Spinal cord (tissue), 10 donors: ENCODE measurements at places on chromosomes 1 and 21. TPM values are rescaled to one million over a fixed set of nuclear protein-coding genes. Genes with fewer than 3 reads are reported as not detected.
A peak's percentile ranks its signal among the peaks of the same experiment; 100 is the strongest.

- DNase-seq, result peak; percentile 76
Measured at GRCh38 chr1:235883261-235883927, 16.7 kb upstream of the LYST start.

GRCh38 chr21:35616090-35616489 lies 444.2 kb downstream of the SETD4 start:
- no peak for DNase-seq

- no peak for DNase-seq
Measured at GRCh38 chr1:17946434-17946833, 161.2 kb upstream of the IGSF21 start.

GRCh38 chr1:45403298-45403697 lies 63.1 kb upstream of the MUTYH start:
- no peak for DNase-seq

GRCh38 chr1:81800695-81801650 lies at the start of gene ADGRL2:
ADGRL2 (plus strand) TSS chr1:81800934; CDS start chr1:81836985, 36,051 bp downstream.
- peak; percentile 96 for DNase-seq

DNA sequence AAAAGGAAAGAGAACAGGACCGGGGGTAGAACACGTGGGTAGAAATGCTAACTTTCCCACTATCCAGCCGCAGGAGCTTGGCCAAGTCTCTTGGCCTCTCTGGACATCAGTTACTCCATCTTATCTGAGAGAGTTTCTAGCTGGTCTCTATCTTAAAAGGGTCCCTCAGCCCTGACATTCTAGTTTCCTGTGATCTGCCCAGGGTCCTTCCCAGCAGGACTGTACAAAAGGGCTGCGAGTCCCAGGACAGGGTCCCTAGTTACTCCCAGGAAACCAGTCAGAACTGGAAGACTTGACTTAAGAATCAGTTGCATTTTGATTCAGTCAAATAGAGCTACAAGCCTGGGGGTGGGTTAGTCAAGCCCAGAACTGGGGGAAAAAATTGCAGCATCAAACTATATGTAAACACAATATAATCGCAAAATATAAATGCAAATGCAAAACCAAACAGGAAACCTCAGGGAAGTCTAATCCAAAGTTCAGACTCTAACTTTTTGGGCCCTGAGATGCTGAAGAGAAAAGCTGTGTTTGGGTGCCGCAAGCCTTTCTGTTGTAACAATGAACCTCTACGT lies 2.9 kb downstream of the ASAP3 start:
- DNase-seq, result no peak

- DNase-seq, result no peak
Measured at GRCh38 chr1:93111561-93111960, 32.5 kb downstream of the MTF2 start.

GRCh38 chr1:23524716-23525401 lies 6.2 kb downstream of the E2F2 start:
- peak; percentile 46 for DNase-seq

DNA sequence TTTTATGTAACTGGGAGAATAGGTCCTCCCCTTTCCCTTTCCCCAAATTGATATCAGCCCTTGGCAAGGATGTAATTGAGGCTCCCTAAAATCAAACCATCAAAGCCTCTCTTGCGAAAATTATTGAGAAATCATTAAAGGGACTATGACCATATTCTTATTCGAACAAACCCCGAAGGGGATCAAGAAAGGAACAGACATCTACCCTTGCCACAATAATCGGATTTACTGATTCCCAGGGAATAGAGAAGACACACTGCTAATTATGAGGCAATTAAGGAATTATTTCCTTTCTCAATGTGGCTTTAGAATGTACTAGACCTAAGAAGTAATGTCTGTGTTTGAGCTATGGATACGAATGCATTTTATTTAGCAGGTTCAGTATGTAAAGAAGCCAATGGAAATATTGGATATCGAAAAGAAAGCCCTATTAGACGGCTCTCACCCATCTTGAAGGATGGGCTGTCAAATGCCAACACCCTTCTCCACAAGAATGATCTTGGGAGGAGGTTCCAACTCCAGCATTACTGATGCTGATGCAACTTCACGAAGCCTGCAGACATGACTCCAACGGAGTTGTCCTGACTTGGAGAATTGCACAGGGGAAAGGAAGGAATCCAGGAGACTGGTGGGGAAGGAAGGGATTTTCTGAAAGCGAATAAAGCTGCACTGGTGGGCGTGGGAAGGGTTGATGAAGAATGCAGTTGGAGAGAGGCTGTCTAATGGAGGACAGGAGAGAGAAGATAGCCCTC lies 11.6 kb upstream of the PTPRF start:
- DNase-seq, result no peak

DNA sequence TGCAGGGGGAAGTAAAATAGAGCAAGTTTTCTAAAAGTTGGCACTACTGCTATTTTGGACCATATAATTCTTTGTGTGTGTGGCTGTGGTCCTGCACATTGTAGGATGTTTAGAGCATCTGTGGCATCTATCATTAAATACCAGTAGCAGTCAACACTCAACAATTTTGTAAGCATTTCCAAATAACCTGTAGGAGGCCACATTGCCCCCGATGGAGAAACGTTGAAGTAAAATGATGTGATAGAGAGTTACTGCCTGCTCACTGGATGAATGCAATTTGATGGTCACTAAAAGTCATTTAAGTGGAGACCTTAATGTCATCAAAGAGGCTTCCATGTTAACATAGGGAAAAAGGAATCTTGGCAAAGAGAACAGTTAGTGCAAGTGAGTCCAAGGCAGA lies 560.8 kb downstream of the NEGR1 start:
- no peak for DNase-seq

GRCh38 chr1:50343323-50343722 lies 79.9 kb downstream of the DMRTA2 start:
- DNase-seq, result no peak

DNA sequence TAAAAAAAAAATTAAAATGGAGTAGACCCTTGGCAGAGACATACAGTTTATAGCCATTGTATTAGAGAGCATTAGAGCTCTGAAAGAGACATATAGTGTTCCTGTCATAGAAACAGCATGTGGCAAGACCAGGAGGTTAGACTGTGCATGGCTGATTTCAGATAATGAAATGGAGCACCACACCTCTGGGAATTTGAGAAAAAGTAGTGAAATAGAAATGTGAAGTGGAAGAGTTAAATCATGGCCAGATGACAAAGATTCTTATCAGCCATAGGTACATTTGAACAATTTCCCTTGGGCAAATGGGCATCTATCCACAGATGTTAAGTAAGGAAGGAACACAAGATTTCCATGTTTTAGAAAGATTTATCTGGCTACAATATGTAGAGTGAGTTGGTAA lies 1083.1 kb downstream of the PLA2G4A start:
- DNase-seq, result no peak

DNA sequence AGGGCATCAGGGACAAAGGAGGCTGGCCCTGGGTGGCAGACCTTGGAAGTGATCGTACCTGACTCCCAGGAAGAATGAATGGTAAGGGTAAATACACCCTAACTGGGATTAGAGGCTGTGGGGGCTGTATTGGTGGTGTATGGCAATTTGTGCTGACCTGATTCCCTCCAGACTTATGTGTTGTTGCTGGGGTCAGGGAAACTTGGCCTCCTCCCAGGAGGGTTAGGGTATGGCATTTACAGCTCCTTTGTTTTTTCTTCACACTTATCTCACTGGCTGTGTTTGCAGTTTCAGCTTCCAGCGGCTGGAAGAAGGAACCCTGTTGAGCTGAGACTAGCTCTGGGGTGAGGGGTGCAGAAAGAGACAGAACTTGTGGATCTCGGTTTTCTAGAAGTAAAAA lies 8.2 kb downstream of the VANGL1 start:
- no peak for DNase-seq

DNA sequence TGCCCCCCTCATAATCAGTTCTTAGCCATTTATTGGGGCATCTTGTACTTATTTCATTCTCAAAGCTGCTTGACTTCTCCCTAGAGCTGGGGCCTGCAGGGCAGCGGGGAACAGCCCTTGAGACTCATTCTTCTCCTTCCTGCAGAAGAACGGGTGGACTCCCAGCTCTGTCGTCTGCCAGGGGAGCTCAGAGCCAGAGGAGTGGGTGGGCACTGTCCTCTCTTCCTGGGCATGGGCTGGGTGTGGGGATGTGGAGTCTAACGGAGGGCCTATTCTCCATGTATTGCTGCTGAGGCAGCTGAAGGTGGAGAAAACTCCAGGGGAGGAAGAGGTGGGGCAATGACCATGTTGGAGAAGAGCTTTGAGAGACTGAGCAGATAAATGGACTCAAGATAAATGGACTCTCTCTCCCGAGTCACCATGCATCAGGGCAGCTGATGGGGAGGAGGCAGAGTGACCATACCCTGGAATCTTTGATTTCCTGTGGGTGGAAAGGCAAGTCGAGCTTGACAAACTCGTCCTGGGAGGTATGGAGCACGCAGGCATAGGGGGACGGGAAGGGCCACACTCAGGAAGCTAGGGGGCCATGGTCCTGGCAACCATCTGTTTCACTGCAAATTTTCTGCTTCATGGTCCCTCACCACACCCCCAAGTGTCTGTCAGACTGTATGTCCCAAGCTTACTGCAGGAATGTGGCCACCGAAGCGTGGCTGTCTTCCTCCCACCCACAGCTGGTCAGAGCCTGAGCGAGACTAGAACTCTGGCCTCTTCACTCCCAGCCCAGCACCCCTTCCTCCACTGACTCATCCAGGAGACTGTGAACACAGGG lies 56.9 kb upstream of the ATP2B4 start:
- no peak for DNase-seq

GRCh38 chr21:20276954-20277353 lies 721.3 kb upstream of the NCAM2 start:
- no peak for DNase-seq

- DNase-seq, result peak; percentile 35
Measured at GRCh38 chr1:154434346-154435085, 29.4 kb downstream of the IL6R start.

DNA sequence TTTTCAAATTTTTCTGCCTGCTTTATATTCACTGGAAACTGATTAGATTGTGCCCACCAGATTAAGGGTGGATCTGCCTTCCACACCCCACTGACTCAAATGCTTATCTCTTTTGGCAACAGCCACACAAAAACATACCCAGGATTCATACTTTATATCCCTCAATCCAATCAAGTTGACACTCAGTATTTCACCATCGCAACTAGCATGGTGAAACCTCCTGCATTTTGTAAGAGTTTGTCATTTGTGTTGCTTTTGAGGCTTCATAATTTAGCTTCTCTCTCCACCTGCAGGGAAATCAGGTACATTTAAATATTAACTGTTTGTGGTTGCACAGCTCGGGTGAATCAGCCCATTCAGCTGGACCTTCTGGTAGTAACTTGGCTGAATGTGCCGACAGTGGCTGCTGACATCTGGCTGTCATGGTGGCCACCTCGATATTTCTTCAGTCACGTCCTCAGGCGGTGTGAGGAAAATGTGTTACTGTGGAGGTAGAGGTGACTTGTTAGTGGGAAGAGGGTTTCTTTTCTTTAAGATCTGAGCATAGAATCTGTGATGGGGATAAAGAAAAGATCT lies 224.0 kb downstream of the PTBP2 start:
- DNase-seq, result no peak

GRCh38 chr1:214966346-214966745 lies 116.2 kb upstream of the KCNK2 start:
- DNase-seq, result peak; percentile 74

- DNase-seq, result no peak
Measured at GRCh38 chr1:173062150-173062938, 11.6 kb upstream of the TNFSF18 start.

DNA sequence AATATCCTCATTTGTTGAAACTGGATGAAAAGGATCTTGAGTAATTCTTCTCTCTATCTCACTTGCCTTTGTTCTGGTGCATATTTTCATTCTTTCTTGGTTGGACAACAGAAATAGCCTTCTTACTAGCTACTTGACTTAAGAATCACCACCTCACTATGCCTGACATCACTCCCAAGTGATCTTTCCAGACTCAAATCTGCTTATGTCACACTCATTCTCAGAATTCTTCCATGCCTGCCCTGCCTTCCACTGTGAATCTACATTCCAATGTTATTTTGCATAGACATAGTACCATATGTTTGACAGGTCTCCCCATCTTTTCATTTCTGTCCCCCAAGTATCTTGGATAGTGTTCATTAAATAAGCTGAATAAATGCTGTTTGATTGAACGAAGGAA lies 78.5 kb upstream of the DPYD start:
- DNase-seq, result no peak

- no peak for DNase-seq
Measured at GRCh38 chr1:223726380-223727001, 14.2 kb downstream of the CAPN2 start.

GRCh38 chr1:97489834-97490233 lies 431.0 kb downstream of the DPYD start:
- DNase-seq, result no peak

DNA sequence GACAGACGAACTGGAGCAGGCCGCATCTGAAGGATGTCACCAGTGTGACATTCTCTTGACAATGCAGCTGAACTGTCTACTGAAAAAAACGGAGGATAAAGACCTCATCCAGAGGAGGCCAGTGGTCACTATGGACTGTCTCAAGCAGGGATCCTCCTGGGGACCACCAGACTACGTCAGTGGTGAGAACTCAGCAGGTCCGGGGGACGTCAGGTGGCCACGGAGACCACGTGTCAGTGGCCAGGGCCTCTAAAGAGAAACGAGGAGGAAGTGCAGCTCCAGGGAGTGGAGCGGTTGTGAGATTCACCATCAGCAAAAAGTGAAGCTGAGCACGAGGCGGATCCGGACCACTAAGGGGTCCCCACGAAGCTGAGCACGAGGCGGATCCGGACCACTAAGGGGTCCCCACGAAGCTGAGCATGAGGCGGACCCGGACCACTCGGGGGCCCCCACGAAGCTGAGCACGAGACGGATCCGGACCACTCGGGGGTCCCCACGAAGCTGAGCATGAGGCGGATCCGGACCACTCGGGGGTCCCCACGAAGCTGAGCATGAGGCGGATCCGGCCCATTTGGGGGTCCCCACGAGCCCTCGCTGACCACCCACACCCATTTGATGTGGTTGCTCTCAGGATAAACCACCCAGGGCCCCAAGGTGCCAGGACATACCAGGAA lies 13.5 kb upstream of the TMEM240 start:
- no peak for DNase-seq

DNA sequence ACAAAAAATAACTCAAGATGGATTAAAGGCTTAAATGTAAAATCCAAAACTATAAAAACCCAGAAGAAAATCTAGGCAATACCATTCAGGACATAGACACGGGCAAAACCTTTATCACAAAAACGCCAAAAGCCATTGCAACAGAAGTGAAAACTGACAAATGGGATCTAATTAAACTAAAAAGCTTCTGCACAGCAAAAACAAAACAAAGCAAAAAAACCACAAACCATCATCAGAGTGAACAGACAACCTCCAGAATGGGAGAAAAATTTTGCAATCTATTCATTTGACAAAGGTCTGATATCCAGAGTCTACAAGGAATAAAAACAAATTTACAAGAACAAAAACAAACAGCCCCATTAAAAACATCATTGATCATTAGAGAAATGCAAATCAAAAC lies 4.5 kb upstream of the PGBD2 start:
- DNase-seq, result no peak

Gene PTPN14
- total RNA-seq, result 16.3 TPM

Gene AVPR1B
- 0.50 TPM for total RNA-seq

Gene EXOC8
- 26.9 TPM for total RNA-seq

Gene MIXL1
- 0.22 TPM for total RNA-seq

Gene MAP3K7CL
- total RNA-seq, result 4.8 TPM

Gene COL6A2
- 466 TPM for total RNA-seq

Gene TMEM82
- total RNA-seq, result not detected

Gene OR2L3
- total RNA-seq, result 0.79 TPM

Gene LCA5L
- 4.3 TPM for total RNA-seq

Gene SPRR2E
- total RNA-seq, result not detected

Gene CD34
- 13.4 TPM for total RNA-seq

Gene ALG14
- total RNA-seq, result 7.2 TPM

Gene PMVK
- 10.6 TPM for total RNA-seq

Gene SAMD11
- total RNA-seq, result 12.0 TPM

Gene C1QB
- total RNA-seq, result 44.5 TPM

Gene ALDH4A1
- 13.7 TPM for total RNA-seq

Gene CYP4A11
- total RNA-seq, result 0.72 TPM
